ENCODE measurements at places on chromosomes 6 and 20.

GRCh38 chr6:48986105-48986504 lies 476.9 kb downstream of the MMUT start:
- H3K4me1 ChIP-seq, result no peaks in the 10 kb centered on the region
- no peak for DNase-seq
- no peak overlapping the region for H3K27ac ChIP-seq
- H3K4me3 ChIP-seq, result no peak overlapping the region
- no peaks in the 10 kb centered on the region for H3K27me3 ChIP-seq
- peaks cover 3% of the 10 kb centered on the region for H3K36me3 ChIP-seq

DNA sequence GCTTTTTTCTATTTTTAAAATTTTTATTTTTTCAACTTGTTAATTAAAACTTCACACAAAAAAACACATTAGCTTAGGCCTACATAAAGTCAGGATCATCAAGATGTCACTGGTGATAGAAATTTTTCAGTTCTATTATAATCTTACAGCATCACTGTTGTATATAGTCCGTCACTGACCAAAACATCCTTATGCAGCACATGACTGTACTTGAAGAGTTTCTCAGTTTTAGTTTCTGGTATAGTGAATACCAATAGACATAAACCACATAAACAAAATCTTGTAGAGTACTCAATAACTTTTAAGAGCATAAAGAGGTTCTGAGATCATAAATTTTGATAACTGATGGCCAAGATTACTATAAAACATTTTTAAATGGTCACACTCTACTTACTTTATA lies 71.8 kb downstream of the ASCC3 start:
- H3K4me3 ChIP-seq, result no peak overlapping the region
- H3K4me1 ChIP-seq, result peaks cover 14% of the 10 kb centered on the region
- no peak for DNase-seq
- no peak overlapping the region for H3K27ac ChIP-seq
- H3K27me3 ChIP-seq, result no peaks in the 10 kb centered on the region

DNA sequence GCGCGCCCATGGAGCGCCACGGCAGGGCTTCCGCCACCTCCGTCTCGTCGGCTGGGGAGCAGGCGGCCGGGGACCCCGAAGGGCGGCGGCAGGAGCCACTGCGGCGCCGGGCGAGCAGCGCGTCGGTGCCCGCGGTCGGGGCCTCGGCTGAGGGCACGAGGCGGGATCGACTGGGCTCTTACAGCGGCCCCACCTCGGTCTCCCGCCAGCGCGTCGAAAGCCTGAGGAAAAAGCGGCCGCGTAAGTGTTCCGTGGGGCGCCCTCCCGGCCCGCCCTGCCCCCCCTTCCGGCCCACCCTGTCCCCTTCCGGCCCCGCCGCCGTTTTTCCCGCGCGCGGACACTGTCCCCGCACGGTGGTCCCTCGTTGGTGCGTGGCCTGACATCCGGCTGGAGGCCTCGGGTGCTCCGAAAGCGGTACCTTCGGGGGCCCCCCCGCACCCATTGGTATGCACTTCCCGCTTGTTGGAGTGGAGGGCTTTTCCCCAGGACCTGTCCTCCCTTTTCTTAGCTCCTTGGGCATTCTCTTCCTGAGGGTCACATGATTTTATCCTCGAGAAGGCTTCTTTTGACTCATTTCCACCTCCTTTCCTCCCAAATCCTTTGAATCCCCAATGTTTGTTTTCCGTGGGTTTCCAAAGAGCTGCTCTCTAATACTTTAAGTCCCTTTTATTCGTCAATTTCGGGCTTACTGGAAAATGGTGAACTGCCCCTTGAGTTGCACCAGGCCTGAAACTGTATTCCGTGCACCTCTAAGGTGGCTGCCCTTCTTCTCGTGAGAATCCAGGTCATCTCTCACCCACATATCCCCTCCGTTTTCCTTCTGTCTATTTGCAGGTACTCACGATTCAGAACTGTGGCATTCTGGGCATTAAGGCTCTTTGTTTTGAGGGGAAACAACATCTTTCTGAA lies 556 bp downstream of the PANK2 start:
- DNase-seq, result no peak
- H3K27me3 ChIP-seq, result no peaks in the 10 kb centered on the region
- peaks cover 42% of the 10 kb centered on the region for H3K4me1 ChIP-seq
- peaks cover 8% of the 10 kb centered on the region for H3K36me3 ChIP-seq

- H3K4me3 ChIP-seq, result no peak overlapping the region
- H3K4me1 ChIP-seq, result peaks cover 4% of the 10 kb centered on the region
- H3K36me3 ChIP-seq, result no peaks in the 10 kb centered on the region
- no peak overlapping the region for H3K27ac ChIP-seq
These were observed 89.0 kb downstream of the PSMB1 start for GRCh38 chr6:170464080-170464479.

- peaks cover 25% of the 10 kb centered on the region for H3K36me3 ChIP-seq
- H3K4me3 ChIP-seq, result no peak overlapping the region
- H3K27me3 ChIP-seq, result no peaks in the 10 kb centered on the region
- no peak overlapping the region for H3K27ac ChIP-seq
- DNase-seq, result no peak
These were observed 95.6 kb downstream of the CTNNBL1 start for GRCh38 chr20:37789408-37789807.

- H3K27ac ChIP-seq, result no peak overlapping the region
- no peak for DNase-seq
- no peaks in the 10 kb centered on the region for H3K36me3 ChIP-seq
- H3K4me1 ChIP-seq, result no peaks in the 10 kb centered on the region
- H3K27me3 ChIP-seq, result no peaks in the 10 kb centered on the region
These were observed 460.0 kb upstream of the NOX3 start for GRCh38 chr6:155915651-155916050.

GRCh38 chr6:20564777-20565176 lies 30.5 kb downstream of the CDKAL1 start:
- no peak overlapping the region for H3K27ac ChIP-seq
- no peak overlapping the region for H3K4me3 ChIP-seq
- no peaks in the 10 kb centered on the region for H3K27me3 ChIP-seq
- DNase-seq, result no peak

- H3K27me3 ChIP-seq, result no peaks in the 10 kb centered on the region
- peaks cover 68% of the 10 kb centered on the region for H3K4me1 ChIP-seq
These were observed 106.3 kb upstream of the RIPOR2 start for GRCh38 chr6:25042036-25042521.

GRCh38 chr20:25203871-25204320 lies 8.4 kb downstream of the ENTPD6 start:
- H3K27ac ChIP-seq, result no peak overlapping the region
- peaks cover 3% of the 10 kb centered on the region for H3K36me3 ChIP-seq
- peaks cover 48% of the 10 kb centered on the region for H3K4me1 ChIP-seq
- H3K27me3 ChIP-seq, result no peaks in the 10 kb centered on the region
- no peak overlapping the region for H3K4me3 ChIP-seq

GRCh38 chr20:12969071-12969669 lies 39.6 kb upstream of the SPTLC3 start:
- H3K27ac ChIP-seq, result no peak overlapping the region
- peaks cover 3% of the 10 kb centered on the region for H3K4me1 ChIP-seq
- H3K4me3 ChIP-seq, result no peak overlapping the region
- no peaks in the 10 kb centered on the region for H3K27me3 ChIP-seq
- peaks cover 2% of the 10 kb centered on the region for H3K36me3 ChIP-seq
- no peak for DNase-seq
